ENCODE measurements at places on chromosomes 7 and 10. TPM values are rescaled to one million over a fixed set of nuclear protein-coding genes. Genes with fewer than 3 reads are reported as not detected.

- no peaks in the 10 kb centered on the region for H3K36me3 ChIP-seq
- H3K4me1 ChIP-seq, result no peaks in the 10 kb centered on the region
- no peak overlapping the region for H3K4me3 ChIP-seq
- H3K27me3 ChIP-seq, result no peaks in the 10 kb centered on the region
- H3K27ac ChIP-seq, result no peak overlapping the region
- DNase-seq, result no peak
Measured at GRCh38 chr7:112874909-112875308, 84.7 kb upstream of the TMEM168 start.

GRCh38 chr7:77579797-77580196 lies 42.7 kb downstream of the PTPN12 start:
- H3K4me3 ChIP-seq, result no peak overlapping the region
- peaks cover 6% of the 10 kb centered on the region for H3K36me3 ChIP-seq
- no peak for DNase-seq
- H3K4me1 ChIP-seq, result no peaks in the 10 kb centered on the region

- H3K4me1 ChIP-seq, result peaks cover 19% of the 10 kb centered on the region
- H3K36me3 ChIP-seq, result no peaks in the 10 kb centered on the region
- DNase-seq, result no peak
- no peaks in the 10 kb centered on the region for H3K27me3 ChIP-seq
- no peak overlapping the region for H3K27ac ChIP-seq
Measured at GRCh38 chr7:27134392-27134791, 3.8 kb upstream of the HOXA4 start.

HOXA1 gene
- 0.28 TPM for total RNA-seq

DNA sequence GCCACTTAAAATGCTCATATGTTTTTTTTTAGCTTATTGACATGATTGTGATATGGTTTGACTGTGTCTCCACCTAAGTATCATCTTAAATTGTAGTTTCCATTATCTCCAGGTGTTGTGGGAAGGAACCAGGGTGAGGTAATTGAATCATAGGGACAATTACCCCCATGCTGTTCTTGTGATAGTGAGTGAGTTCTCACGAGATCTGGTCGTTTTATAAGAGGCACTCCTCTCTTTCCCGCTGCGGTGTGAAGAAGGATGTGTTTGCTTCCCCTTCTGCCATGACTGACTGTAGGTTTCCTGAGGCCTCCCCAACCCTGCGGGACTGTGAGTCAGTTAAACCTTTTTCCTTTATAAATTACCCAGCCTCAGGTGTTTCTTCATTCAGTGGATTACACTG lies 80.5 kb upstream of the ETV1 start:
- H3K27ac ChIP-seq, result no peak overlapping the region
- no peaks in the 10 kb centered on the region for H3K4me1 ChIP-seq
- H3K36me3 ChIP-seq, result no peaks in the 10 kb centered on the region
- H3K27me3 ChIP-seq, result no peaks in the 10 kb centered on the region

GRCh38 chr7:38863601-38864291 lies 45.2 kb downstream of the VPS41 start:
- peaks cover 28% of the 10 kb centered on the region for H3K36me3 ChIP-seq
- H3K4me1 ChIP-seq, result no peaks in the 10 kb centered on the region
- no peak overlapping the region for H3K27ac ChIP-seq
- H3K27me3 ChIP-seq, result no peaks in the 10 kb centered on the region
- H3K4me3 ChIP-seq, result no peak overlapping the region

SFRP5 gene
- total RNA-seq, result 2.4 TPM

DNA sequence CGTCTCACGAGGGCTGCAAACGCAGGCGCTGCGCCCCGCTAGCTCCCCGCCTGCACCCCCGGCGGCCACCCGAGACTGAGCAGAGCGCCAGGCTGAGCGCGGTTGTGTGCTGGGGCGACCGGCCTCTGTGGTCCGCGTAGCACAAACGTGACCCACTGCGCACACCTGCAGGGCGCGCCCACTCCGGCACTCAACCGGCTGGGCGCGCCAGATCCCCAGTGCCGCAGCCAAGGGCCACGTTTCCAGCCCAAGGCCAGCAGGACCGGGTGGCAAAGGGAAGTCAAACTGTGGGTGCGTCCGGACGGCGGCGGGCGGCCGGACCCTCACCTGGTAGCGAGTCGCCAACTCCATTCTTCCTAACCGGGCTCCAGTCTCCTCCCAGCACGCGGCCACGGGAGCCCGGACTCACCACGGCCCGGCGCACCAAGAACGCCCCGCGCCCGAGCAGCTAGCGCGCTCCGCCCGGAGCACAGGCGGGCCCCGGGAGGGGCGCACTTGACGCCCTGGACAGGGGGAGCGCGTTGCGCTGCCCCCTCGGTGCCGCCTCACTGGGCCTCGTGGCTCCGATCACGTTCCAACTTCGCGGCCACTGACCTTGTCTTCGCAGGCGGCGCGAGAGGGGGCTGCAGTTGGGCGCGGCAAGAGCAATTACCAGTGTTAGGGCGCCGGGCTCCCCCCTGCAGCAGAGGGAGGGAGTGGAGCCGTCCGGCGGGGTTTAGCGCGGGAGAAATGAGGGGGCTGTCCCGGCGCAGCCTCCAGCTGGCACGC lies at the start of gene CDCA7L:
CDCA7L (minus strand) TSS at position 446 of the 768 bp plus-strand sequence; CDS start at position 351, 95 bp downstream.
- peak; percentile 32 for DNase-seq
- H3K27ac ChIP-seq, result no peak within 1 kb of the TSS
- peak within 1 kb of the TSS; percentile 84 for H3K4me3 ChIP-seq
- H3K27me3 ChIP-seq, result no peaks in the 10 kb centered on the region
- peaks cover 20% of the 10 kb centered on the region for H3K4me1 ChIP-seq

GRCh38 chr7:146486519-146486918 lies 369.9 kb downstream of the CNTNAP2 start:
- no peaks in the 10 kb centered on the region for H3K4me1 ChIP-seq
- H3K4me3 ChIP-seq, result no peak overlapping the region
- H3K27ac ChIP-seq, result no peak overlapping the region
- no peaks in the 10 kb centered on the region for H3K36me3 ChIP-seq

GNAI1 gene
- 0.79 TPM for total RNA-seq

DNA sequence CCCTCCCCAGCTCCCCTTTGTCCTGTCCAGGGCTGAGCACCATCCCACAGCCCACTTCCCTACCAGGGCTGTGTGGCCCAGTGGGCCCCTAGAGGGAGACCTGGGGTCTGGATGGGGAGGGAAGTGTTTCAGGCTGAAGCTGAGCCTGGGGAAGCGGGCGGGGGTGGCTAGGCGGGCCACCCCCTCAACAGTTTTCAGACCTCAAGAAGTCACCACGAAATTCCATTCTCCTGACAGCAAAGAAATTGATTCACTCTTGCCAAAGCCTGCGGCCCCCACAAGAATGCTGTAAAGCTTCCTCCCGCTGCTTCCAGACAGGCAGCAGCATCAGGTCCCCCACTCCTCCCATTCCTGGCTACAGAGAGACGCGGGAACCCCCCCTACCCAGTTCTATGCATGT lies 2.5 kb upstream of the LFNG start:
- no peak for DNase-seq
- H3K27ac ChIP-seq, result no peak overlapping the region
- no peak overlapping the region for H3K4me3 ChIP-seq
- no peaks in the 10 kb centered on the region for H3K27me3 ChIP-seq
- H3K36me3 ChIP-seq, result no peaks in the 10 kb centered on the region

ACADSB gene
- 33.2 TPM for total RNA-seq

ZNF804B gene
- total RNA-seq, result not detected

OR6B1 gene
- total RNA-seq, result not detected

ADCYAP1R1 gene
- total RNA-seq, result not detected

- H3K4me3 ChIP-seq, result no peak overlapping the region
- H3K36me3 ChIP-seq, result no peaks in the 10 kb centered on the region
- no peak for DNase-seq
- H3K4me1 ChIP-seq, result peaks cover 2% of the 10 kb centered on the region
- H3K27me3 ChIP-seq, result no peaks in the 10 kb centered on the region
Measured at GRCh38 chr7:50651271-50651989, 86.2 kb upstream of the DDC start.

DNA sequence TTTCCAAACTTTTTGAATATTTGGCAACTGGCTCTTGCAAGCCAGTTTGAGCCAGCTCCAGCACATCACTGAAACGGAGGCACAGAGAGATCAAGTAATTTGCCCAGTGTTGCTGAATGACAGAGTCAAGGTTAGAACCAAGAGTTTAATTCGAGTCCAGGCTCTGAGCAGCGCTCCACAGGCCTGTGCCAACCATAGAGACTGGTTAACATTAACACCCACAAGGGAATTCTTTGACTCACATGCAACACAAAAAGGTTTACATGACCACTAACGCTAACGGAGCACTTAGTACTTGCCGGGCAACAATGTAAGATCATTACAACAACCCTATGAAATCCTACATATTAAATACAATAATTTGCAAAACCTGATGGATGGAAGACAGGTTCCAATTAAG lies 1.5 kb downstream of the RGS10 start:
- no peak for DNase-seq
- peaks cover 63% of the 10 kb centered on the region for H3K4me1 ChIP-seq
- H3K4me3 ChIP-seq, result peak overlapping the region; percentile 84

- no peak for DNase-seq
- H3K4me3 ChIP-seq, result no peak overlapping the region
- no peaks in the 10 kb centered on the region for H3K4me1 ChIP-seq
- no peaks in the 10 kb centered on the region for H3K27me3 ChIP-seq
Measured at GRCh38 chr10:114207349-114207748, 28.2 kb downstream of the TDRD1 start.

- no peak overlapping the region for H3K27ac ChIP-seq
- no peaks in the 10 kb centered on the region for H3K36me3 ChIP-seq
- H3K27me3 ChIP-seq, result no peaks in the 10 kb centered on the region
- DNase-seq, result no peak
Measured at GRCh38 chr7:88281749-88282148, 24.9 kb downstream of the STEAP4 start.

GRCh38 chr7:92612501-92612900 lies 22.3 kb upstream of the FAM133B start:
- no peak overlapping the region for H3K4me3 ChIP-seq
- no peak overlapping the region for H3K27ac ChIP-seq
- no peaks in the 10 kb centered on the region for H3K4me1 ChIP-seq
- no peak for DNase-seq
- no peaks in the 10 kb centered on the region for H3K27me3 ChIP-seq

DNA sequence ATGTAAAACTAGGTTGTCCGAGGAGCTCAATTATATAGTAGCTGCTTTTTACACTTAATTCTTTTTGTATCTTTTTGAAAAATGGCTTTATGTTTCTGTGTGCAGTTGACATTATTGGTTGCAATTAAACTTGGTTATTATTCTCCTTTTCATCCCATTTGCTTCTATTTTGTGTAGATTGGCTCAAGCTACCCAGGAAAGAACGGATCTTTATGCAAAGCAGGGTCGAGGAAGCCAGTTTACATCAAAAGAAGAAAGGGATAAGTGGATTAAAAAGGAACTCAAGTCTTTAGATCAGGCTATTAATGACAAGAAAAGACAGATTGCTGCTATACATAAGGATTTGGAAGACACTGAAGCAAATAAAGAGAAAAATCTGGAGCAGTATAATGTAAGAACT lies 16.5 kb downstream of the SMC3 start:
- H3K27me3 ChIP-seq, result no peaks in the 10 kb centered on the region
- DNase-seq, result no peak
- H3K4me3 ChIP-seq, result no peak overlapping the region
- no peaks in the 10 kb centered on the region for H3K4me1 ChIP-seq

TCAF2 gene
- total RNA-seq, result 23.4 TPM

NAT16 gene
- total RNA-seq, result not detected

ELAPOR2 gene
- 6.0 TPM for total RNA-seq

DNA sequence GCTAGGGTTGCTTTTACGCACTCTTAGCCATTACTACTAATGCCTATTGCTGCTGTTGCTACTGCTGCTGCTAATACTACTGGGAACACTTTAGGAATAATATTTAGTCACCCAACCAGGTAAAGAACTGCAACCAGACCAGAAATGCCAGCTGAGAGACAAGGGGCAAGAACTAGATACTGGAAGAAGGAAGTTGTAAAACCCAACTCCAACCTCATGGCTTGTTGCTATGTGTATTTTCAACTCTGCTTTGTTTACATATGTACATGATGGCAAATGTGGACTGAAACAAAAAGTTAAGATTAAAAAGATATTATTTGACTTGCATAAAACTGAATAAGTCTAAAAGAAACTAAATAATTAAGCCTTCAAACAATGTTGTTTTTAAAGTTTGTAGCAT lies 177.7 kb downstream of the GNAT3 start:
- H3K36me3 ChIP-seq, result no peaks in the 10 kb centered on the region
- no peaks in the 10 kb centered on the region for H3K27me3 ChIP-seq
- H3K4me3 ChIP-seq, result no peak overlapping the region
- H3K4me1 ChIP-seq, result no peaks in the 10 kb centered on the region
- no peak overlapping the region for H3K27ac ChIP-seq

- no peaks in the 10 kb centered on the region for H3K27me3 ChIP-seq
- no peak for DNase-seq
- H3K36me3 ChIP-seq, result no peaks in the 10 kb centered on the region
- H3K27ac ChIP-seq, result no peak overlapping the region
- no peak overlapping the region for H3K4me3 ChIP-seq
Measured at GRCh38 chr7:32347244-32347828, 142.8 kb downstream of the LSM5 start.

GRCh38 chr10:88152728-88153133 lies 289.3 kb downstream of the PTEN start:
- H3K4me1 ChIP-seq, result peaks cover 6% of the 10 kb centered on the region
- peak overlapping the region; percentile 7 for H3K27ac ChIP-seq
- DNase-seq, result peak; percentile 0
- H3K27me3 ChIP-seq, result no peaks in the 10 kb centered on the region

ZNRF2 gene
- total RNA-seq, result 38.4 TPM

- H3K4me1 ChIP-seq, result no peaks in the 10 kb centered on the region
- no peaks in the 10 kb centered on the region for H3K27me3 ChIP-seq
- H3K4me3 ChIP-seq, result no peak overlapping the region
Measured at GRCh38 chr7:55339033-55340000, 25.8 kb upstream of the LANCL2 start.

DNA sequence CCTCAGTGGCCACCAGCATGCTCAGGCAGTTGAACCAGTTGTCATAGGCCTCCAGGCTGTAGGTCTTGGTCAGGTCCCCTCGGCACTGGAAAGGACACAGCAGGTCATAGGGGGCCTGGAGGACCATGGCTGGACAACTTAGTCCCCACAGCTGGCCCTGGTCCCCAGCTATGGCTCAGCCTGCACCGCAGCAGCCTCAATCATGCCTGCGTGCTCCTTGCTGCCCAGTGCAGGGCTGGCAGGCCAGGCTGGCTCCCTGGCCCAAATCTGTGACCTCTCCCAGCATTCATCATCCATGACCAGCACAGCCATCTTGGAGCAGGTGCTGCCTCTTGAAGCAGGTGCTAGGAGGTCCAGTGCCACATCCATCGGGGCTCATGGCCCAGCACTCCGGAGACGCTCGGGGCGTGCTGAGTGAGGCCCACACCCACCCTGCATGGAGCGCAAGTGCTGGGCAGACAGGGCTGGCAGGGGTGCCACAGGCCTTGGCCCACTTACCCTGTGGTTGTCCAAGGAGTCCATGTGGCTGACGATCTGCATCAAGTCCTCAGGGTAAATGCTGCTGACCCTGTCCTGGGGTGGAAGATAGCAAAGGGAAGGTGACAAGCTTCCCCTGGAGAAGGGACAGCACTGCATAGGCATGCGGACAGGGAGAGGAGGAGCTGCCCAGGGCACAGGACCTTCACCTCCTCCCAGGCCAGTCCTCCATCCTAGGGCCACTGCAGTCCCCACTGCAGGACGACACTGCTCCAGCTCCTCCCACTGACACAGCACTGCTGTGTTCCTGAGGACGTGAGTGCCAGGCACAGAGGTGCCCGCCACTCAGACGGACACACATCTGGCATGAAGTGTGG lies 61.7 kb downstream of the CSGALNACT2 start:
- DNase-seq, result peak; percentile 4
- H3K27ac ChIP-seq, result no peak overlapping the region
- H3K4me1 ChIP-seq, result peaks cover 25% of the 10 kb centered on the region
- no peak overlapping the region for H3K4me3 ChIP-seq
- H3K36me3 ChIP-seq, result no peaks in the 10 kb centered on the region

ITIH2 gene
- not detected for total RNA-seq

Measured in T-cell (primary cell).